ENCODE measurements at places on chromosomes 3 and 15. TPM values are rescaled to one million over a fixed set of nuclear protein-coding genes. Genes with fewer than 3 reads are reported as not detected.

Gene FBXW12
- not detected for total RNA-seq

Gene CPNE4
- not detected for total RNA-seq

Gene SAMMSON
- total RNA-seq = not detected

Gene AADAC
- total RNA-seq = 1.6 TPM

Gene GPR156
- total RNA-seq = 0.76 TPM

Gene MESP1
- total RNA-seq = 1.5 TPM

Gene TMEM87A
- 25.8 TPM for total RNA-seq

Gene CPLX3
- not detected for total RNA-seq

Gene SI
- not detected for total RNA-seq

Gene PLD1
- total RNA-seq = 47.6 TPM

Gene PP2D1
- total RNA-seq = not detected

Gene IDH3A
- total RNA-seq = 32.8 TPM

Gene GXYLT2
- 4.8 TPM for total RNA-seq

Gene CYP1A2
- total RNA-seq = not detected

Gene DGKG
- 4.4 TPM for total RNA-seq

Gene RTP3
- not detected for total RNA-seq

Gene GAP43
- 0.18 TPM for total RNA-seq

Gene FRMD4B
- 87.6 TPM for total RNA-seq

Gene SV2B
- 28.6 TPM for total RNA-seq

Gene PIK3CB
- 11.9 TPM for total RNA-seq

Gene AQR
- total RNA-seq = 29.2 TPM

Gene CHRNA3
- not detected for total RNA-seq

Gene ARPIN
- 14.8 TPM for total RNA-seq

Gene ACAN
- 2.2 TPM for total RNA-seq

Gene CTSH
- 7.6 TPM for total RNA-seq

Gene MRPS11
- 28.9 TPM for total RNA-seq

Gene GRK7
- not detected for total RNA-seq

Gene SMCO1
- total RNA-seq = not detected

All from glomerular endothelial cell (primary cell).